Stimulated activated CD4-positive, alpha-beta T cell treated with anti-CD3 and anti-CD28 coated beads, Interleukin-15, amount 100 ng/mL, for 1 hour (primary cell): ENCODE measurements at places on chromosomes 7 and 10.

GRCh38 chr10:27143686-27144085, 10.5 kb downstream of the YME1L1 start:
- DNase-seq: no peak

- no peak for DNase-seq
These were observed 803.2 kb downstream of the LRMDA start for GRCh38 chr10:76234499-76235226.

DNA sequence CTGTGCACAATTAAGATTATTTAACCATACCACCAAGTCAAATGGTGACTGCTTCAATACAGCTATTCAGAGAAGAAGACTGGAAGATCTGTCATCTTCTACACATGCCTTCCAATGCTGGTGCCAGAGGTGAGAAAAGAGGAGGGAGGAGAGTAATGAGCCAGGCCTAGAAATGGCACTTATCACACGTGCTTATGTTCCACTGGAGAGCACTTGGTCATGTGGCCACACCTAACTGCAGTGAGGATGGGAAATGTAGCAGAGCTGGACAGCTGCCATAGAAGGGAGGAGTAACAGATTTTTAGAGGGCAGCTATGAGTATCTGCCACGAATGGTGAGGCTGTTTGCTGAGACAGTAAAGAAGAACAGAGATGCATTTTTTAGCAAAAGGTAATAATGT, 77.1 kb downstream of the MPLKIP start:
- no peak for DNase-seq

- DNase-seq: no peak
These were observed 358.1 kb downstream of the CRPPA start for GRCh38 chr7:16063221-16063620.

GRCh38 chr7:11988186-11988585, 156.2 kb upstream of the THSD7A start:
- DNase-seq: no peak

DNA sequence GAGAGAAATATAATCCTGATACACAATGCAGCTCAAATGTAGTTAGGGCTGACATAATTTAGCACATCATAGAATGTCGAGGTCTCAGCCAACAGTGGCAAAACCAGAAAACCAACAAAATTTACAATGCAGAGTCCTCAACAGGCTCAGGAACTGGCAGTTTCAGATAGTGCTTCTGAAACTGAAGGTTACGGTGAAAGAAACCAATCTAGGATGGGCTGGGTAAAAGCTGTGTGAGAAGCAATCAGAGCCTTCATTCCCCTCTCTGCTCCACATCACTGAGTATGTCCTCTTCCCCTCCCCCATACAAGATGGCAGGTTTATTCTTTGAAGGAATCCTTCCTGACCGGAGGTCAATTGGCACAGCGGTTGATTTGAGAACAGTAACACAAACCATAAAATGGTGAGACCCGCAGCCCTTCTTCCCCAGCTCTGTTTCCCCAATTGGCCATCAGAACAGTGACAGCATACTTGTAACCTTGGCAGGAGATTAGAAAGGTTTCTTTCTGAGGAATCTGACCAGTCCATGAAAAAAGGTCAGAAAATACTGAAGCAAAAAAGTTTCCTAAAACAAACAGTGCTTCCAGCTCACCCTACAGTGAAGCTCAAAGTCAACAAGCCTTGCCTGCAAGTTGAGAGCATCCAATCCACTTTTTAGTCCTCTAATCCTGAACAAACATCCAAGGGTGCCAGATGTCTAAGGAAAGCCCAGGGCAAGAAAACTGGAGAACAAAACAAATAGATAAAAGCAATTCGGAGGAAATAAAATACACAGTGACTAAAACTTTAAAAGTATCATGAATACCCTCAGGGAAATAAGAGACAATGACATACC, 53.9 kb upstream of the IL6 start:
- DNase-seq: no peak

- DNase-seq: no peak
These were observed 51.9 kb upstream of the CHST15 start for GRCh38 chr10:124145109-124145870.

- no peak for DNase-seq
These were observed 179.8 kb upstream of the CSTF2T start for GRCh38 chr10:51879238-51879637.
